ENCODE measurements at places on chromosomes 2 and 18. TPM values are rescaled to one million over a fixed set of nuclear protein-coding genes. Genes with fewer than 3 reads are reported as not detected.

The TRIB2 gene
- 4.4 TPM for total RNA-seq

The CNPPD1 gene
- total RNA-seq: 32.5 TPM

The CPO gene
- total RNA-seq: not detected

The CNDP1 gene
- not detected for total RNA-seq

The KCNK3 gene
- not detected for total RNA-seq

The SLC9A4 gene
- not detected for total RNA-seq

The PRADC1 gene
- total RNA-seq: 4.8 TPM

The TMEM247 gene
- not detected for total RNA-seq

The C2orf76 gene
- 5.1 TPM for total RNA-seq

The TMEM37 gene
- not detected for total RNA-seq

The CPLX4 gene
- not detected for total RNA-seq

The TMEM87B gene
- 38.3 TPM for total RNA-seq

The IL1F10 gene
- total RNA-seq: 0.34 TPM

The ATP6V1C2 gene
- 0.68 TPM for total RNA-seq

The INPP5D gene
- total RNA-seq: 29.7 TPM

The TSPYL6 gene
- not detected for total RNA-seq

The SLC38A11 gene
- total RNA-seq: 0.07 TPM

The REG1A gene
- total RNA-seq: not detected

The IL37 gene
- total RNA-seq: not detected

The TIGD1 gene
- total RNA-seq: 2.8 TPM

The LBX2 gene
- total RNA-seq: 1.00 TPM

The MPP4 gene
- under 0.01 TPM for total RNA-seq

The NT5DC4 gene
- 0.07 TPM for total RNA-seq

The VSNL1 gene
- total RNA-seq: 2.1 TPM

The LYG2 gene
- not detected for total RNA-seq

The SNED1 gene
- under 0.01 TPM for total RNA-seq

The PTPRN gene
- total RNA-seq: not detected

The TTN gene
- total RNA-seq: under 0.01 TPM

The PDE11A gene
- total RNA-seq: not detected

The DTNA gene
- 10.7 TPM for total RNA-seq

The SLC35G4 gene
- not detected for total RNA-seq

The MARCO gene
- total RNA-seq: 0.07 TPM

The DSG1 gene
- 4.4 TPM for total RNA-seq

The EVX2 gene
- total RNA-seq: not detected

The ALPG gene
- total RNA-seq: not detected

The DPYSL5 gene
- total RNA-seq: not detected

The SGPP2 gene
- 13.0 TPM for total RNA-seq

The MAP3K19 gene
- total RNA-seq: not detected

The PTPN2 gene
- total RNA-seq: 58.4 TPM

The FNDC4 gene
- 2.8 TPM for total RNA-seq

The EGR4 gene
- not detected for total RNA-seq

The KLHL30 gene
- total RNA-seq: 0.34 TPM

The NR4A2 gene
- 0.57 TPM for total RNA-seq

The MROH2A gene
- total RNA-seq: not detected

The CD226 gene
- total RNA-seq: 0.34 TPM

The PREB gene
- total RNA-seq: 39.4 TPM

The NEU2 gene
- not detected for total RNA-seq

The IL1RN gene
- total RNA-seq: 53.7 TPM

The CXCR1 gene
- not detected for total RNA-seq

The IL36G gene
- total RNA-seq: 2.6 TPM

The RTP5 gene
- total RNA-seq: not detected

The CENPA gene
- total RNA-seq: 0.07 TPM

The REEP1 gene
- under 0.01 TPM for total RNA-seq

The CBLN2 gene
- total RNA-seq: not detected

The GKN2 gene
- total RNA-seq: not detected
